ENCODE measurements at places on chromosomes 6 and 20.

- DNase-seq, result no peak
Observed at GRCh38 chr20:17725094-17725835, 25.5 kb downstream of the BANF2 start.

DNA sequence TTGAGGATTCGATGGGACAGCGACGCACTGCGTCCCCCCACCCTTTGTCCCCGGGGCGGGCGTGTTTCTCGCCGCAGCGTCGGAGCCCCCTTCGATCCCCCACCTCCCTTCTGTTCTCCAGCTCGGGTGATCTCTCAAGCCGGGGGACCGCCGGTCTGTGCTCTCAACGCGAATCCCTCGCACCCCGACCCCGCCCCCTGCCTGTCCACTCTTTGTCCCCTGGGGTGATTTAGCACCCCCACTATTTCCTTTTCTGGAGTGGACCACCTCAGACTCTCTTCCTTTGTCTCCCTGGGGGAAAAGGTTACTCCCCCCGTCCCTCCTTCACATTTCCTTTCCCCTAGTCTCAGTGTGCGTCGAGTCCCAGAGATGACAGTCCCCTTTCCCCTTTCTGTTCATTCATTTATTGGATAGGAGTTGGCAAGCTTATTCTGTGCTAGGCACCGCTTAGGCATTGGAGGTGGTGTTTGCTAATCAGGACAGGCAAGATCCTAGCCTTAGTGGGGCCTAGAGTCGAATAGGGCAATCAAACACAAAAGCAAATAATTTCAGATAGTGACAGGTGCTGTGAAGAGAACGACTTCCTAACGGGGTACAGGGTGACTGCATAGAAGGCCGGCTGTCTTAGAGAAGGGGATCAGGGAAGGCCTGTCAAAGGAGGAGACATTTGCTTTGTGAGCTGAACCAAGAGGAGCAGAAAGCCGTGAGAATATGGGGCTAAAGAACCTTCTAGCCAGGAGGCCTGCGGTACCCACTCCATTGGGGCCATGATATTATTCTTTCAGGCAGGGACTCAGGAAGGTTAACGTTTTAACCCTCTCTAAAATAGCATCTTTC lies 741 bp downstream of the PTPN1 start:
- no peak for DNase-seq

DNA sequence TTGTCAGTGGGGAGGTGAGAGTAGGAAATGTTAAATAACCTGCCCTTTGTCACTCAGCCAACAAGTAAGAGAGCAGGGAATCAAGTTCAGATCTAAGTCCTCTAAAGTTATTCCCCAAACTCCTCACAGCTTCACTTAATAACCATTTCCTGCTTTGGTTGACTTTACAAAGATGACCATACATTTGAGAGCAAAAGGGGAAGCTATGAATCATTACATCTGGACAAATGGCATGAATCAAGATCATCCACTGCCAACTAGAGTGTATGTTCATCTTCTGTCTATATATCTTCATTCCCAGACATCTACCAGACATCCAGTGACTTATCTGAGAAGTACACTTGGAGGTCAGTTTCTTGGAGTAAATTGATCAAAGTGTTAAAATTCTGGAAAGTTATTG lies 15.1 kb upstream of the HIVEP2 start:
- DNase-seq, result no peak

DNA sequence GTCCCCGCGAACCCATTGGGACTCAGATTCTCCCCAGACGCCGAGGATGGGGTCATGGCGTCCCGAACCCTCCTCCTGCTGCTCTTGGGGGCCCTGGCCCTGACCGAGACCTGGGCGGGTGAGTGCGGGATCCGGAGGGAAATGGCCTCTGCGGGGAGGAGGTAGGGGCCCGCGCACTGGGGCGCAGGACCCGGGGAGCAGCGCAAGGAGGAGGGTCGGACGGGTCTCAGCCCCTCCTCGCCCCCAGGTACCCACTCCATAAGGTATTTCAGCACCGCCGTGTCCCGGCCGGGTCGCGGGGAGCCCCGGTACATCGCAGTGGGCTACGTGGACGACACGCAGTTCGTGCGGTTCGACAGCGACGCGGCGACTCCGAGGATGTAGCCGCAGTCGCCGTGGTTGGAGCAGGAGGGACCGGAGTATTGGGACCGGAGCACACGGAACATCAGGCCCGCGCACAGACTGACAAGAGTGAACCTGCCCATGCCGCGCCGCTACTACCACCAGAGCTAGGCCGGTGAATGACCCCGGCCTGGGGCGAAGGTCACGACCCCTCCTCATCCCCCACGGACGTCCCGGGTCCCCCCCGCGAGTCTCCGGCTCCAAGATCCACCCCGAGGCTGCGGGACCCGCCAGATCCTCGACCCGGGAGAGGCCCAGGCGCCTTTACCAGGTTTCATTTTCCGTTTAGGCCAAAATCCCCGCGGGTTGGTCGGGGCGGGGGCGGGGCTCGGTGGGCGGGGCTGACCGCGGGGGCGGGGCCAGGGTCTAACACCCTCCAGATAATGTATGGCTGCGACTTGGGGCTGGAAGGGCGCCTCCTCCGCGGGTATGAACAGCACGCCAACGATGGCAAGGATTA lies 15.7 kb upstream of the HLA-A start:
- DNase-seq, result peak; percentile 75

DNA sequence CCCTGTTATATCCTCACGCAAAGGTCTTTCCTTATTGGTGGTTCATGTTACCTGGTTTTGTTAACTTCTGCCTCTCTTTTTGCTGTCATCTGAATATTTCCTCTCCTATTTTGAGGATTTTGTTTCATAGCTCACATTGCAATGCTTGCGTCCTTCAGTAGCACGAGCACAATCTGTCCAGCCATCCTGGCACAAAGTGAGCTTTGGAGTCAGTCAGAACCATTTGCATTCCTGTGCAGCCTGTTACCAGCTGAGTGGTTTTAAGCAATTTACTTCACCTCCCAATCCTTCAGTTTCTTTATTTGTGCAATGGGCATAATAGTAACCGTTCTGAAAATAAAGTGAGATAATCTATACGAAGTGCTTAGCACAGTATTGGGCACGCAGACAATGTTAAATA lies 42.7 kb downstream of the AKAP7 start:
- no peak for DNase-seq

DNA sequence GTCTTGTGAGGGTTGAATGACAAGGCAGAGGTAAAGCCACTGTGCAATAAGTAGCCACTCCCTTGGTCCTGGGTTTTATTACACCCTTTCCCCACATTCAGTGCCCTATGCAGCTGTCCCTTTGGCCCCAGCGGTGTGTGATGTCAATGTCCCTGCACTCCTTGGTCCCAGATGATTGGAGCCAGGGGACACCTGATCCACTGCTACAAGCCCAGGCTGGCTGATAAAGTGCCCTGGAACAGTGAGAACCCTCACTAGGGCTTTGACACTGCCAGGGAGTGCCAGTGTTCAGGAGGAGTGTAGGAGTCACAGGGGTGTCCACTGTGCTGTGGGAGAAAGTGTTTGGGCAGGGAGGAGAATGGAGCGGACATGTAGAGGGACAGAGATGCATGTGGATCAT lies 30.4 kb downstream of the GABRR1 start:
- no peak for DNase-seq

DNA sequence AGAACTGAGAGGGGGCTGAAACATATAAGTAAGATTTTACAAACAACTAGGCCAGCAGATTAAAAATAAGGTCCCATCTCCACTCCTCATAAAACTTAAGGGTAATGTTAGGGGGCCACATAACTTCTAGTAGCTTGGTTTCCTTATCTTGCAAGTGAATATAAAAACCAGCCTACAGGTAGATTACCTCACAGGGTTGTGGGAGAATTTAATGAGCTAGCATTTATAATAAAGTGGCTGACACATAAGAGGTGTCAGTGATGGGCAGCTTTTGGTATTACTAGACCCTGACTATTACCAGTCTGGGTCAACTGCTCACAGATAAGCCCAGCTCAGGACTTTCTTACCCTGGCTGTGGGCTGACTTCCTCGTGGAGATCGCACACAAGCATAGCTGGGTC lies 9.2 kb upstream of the PPP1R14C start:
- DNase-seq, result no peak

DNA sequence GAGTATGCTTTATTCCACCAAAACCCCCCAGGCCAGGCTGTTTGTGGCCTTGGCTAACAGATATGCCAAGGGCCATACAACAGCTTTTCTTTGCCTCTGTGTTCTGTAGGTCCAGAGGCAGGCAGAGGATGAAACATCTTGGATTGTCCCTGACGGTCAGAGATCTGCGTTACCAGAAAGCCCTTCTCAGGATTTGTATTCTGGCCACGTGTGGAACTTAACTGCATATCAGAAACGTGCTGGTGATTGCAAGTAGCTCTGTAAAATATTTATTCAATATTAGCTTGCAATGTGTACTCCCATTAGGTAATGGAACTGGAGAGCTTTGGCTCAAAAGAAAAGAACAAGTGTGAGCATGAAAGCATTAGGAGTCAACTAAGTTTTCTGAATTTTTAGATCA lies 275.0 kb downstream of the CBLN4 start:
- no peak for DNase-seq

DNA sequence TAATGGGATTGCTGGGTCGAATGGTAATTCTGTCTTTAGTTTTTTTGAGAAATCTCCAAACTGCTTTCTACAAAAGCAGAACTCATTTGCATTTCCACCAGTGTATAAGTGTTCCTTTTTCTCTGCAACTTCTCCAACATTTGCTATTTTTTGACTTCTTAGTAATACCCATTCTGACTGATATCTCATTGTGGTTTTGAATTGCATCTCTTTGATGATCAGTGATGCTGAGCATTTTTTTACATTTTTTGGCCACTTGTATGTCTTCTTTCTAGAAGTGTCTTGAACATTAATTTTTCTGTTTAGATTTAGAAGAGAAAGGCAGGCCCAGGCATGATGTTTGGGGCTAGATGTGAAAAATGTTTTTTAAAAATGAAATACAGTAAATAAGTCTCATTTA lies 553.1 kb upstream of the MAN1A1 start:
- DNase-seq, result no peak

DNA sequence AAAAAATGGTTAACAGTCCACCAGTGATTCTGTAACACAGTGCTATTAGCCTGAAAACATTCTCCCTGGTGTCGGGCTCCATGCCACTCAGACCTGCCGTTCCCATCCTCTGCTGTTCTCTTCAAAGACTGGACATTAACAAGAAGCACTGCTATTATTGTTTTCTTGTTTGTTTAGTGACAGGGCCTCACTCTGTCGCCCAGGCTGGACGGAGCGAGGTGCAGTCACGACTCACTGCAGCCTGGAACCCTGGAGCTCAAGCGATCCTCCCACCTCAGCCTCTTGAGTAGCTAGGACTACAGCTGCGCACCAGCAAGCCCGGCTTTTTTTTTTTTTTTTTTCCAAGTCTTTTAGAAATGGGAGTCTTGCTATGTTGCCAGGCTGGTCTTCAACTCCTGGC lies 9.6 kb downstream of the RMND1 start:
- DNase-seq, result no peak

GRCh38 chr20:46651091-46651962 lies at the start of gene SLC13A3:
Gene SLC13A3, minus strand, starts transcription at chr20:46651459. Its CDS starts 38 bp downstream, at chr20:46651421.
- DNase-seq, result no peak

- no peak for DNase-seq
Observed at GRCh38 chr6:70998148-70998547, 41.3 kb upstream of the B3GAT2 start.

Data from fibroblast of gingiva (primary cell).